H9 (cell line): ENCODE measurements at places on chromosomes 3 and 15. TPM values are rescaled to one million over a fixed set of nuclear protein-coding genes. Genes with fewer than 3 reads are reported as not detected.

DNA sequence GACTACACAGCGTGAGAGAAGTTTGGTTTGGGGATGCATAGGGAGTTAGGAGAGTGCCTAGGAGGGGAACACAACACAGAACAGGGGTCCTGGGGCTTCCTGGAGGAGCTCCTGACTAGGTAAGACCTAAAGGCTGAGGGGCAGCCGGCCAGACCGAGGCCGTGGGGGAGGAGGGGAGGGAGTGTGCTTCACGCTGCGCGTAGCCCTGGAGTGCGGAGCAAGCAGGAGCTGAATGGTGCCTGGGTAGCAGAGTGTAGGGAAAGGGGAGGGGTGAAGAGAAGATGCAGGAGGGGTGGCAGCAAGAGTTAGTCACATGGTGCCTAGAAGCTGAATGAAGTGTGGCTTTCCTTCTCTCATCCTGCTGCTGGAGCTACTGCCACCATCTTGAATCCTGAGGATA, 32.4 kb upstream of the HHATL start:
- DNase-seq: peak; percentile 31

DNA sequence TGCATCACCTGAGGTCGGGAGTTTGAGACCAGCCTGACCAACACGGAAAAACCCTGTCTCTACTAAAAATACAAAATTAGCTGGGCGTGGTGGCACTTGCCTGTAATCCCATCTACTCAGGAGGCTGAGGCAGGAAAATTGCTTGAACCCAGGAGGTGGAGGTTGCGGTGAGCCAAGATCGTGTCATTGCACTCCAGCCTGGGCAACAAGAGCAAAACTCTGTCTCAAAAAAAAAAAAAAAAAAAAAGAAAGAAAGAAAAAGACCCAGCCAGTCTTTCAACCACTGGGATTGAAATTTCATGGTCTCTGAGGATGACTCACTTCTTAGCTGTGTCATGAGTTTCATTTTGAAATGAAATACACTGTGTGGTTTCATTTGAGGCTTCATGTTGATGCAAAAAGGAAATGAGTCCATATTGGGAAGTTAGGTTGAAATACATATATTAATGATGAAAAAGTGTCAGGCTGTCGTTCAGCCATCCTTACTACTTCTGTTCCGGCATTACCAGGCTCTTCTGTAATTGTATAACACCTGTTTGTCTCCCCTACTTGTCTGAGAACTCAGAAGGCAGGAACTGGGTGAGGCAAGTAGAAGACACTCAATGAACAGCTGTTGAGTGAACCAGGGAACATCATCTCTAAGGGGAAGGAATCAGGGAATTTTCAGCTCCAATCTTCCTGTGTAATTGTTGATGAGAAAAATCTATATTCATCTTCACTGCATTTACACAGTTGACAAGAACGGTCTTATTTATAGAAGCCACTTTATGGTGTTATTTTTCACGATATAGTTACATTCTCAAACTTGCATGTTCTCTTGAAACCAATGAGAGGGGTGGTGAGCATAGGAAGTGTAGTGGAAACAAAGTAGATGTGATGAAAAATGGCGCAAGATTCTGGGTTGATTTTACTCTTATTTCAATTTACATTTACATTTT, 87.4 kb downstream of the NFKBIZ start:
- no peak for DNase-seq

DNA sequence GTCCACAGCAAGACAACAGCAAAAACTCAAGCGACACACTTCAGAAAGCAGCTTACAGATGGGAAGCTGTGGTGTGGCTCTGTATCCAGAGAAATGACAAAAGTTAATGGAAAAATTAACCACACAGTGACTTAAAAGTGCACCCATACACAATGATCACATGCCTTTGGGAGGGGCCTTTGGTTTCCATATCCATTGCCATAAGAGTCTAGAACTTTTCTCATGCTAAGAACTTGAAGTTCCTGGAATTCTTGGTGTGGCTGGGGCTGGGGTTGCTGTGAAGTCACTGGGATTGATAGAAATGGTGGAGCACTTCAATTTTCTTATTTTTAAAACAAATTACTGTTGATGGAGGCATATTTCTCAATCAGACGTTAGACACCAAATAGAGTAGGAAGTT, 108.6 kb upstream of the FEZF2 start:
- DNase-seq: no peak

GRCh38 chr15:38212729-38213351, 39.8 kb upstream of the SPRED1 start:
- no peak for DNase-seq

- DNase-seq: no peak
These were observed 20.5 kb upstream of the ABHD2 start for GRCh38 chr15:89067751-89068150.

GRCh38 chr15:27459836-27460235, 488.9 kb downstream of the GABRG3 start:
- no peak for DNase-seq

GRCh38 chr3:100155128-100155527, 40.8 kb upstream of the FILIP1L start:
- DNase-seq: no peak

Gene EXD1
- total RNA-seq: not detected in 2 replicates

- DNase-seq: no peak
These were observed 6.0 kb upstream of the GRAMD1C start for GRCh38 chr3:113832477-113833164.

Gene FEZF2
- total RNA-seq: 0.11 TPM in 1 of 2 replicates, not detected in the other

Gene SLITRK3
- 0.48 and 0.50 TPM in 2 replicates for total RNA-seq

Gene C3orf33
- 2.3 and 2.9 TPM in 2 replicates for total RNA-seq
